ENCODE measurements at places on chromosomes 16 and 17. TPM values are rescaled to one million over a fixed set of nuclear protein-coding genes. Genes with fewer than 3 reads are reported as not detected.

The CDK3 gene
- total RNA-seq: 7.7 TPM

The KRT14 gene
- not detected for total RNA-seq

The TLCD3A gene
- total RNA-seq: 17.0 TPM

The KRTAP4-5 gene
- total RNA-seq: not detected

The PRR14 gene
- total RNA-seq: 13.0 TPM

The CCT6B gene
- 0.94 TPM for total RNA-seq
